ENCODE measurements at places on chromosomes 4 and X.

DNA sequence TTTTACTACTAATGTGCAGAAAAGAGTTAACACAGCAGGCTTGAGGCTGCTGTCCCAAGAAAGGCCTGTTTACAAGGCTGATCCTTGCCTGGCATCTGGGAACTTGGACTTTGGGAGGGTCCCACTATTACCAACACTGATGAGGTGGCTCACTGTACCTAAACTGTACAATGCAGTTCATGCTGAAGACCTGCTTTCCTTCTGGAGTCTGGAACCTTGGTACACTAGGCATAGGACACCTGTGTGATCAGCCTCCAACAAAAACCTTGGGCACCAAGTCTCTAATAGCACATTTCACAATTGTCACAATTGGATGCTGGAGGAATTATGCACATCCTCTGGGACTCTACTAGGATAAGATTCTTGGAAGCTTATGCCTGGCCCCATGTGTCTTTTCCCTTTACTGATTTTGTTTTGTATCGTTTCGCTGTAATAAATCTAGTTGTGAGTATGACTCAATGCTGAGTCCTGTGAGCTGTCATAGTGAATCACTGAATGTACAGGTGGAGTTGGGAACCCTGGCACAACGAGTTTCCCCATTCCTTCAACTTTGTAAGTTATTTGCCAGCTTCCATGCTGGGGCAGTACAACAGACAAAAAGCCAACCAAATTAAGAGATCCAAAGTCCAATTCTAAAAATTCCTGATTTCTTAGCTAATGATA, 45.9 kb downstream of the TEC start:
- no peak for DNase-seq

- no peak for DNase-seq
Observed at GRCh38 chr4:133513901-133514300, 364.8 kb downstream of the PCDH10 start.

GRCh38 chrX:6558979-6559378, 24.1 kb upstream of the VCX3A start:
- DNase-seq, result no peak

DNA sequence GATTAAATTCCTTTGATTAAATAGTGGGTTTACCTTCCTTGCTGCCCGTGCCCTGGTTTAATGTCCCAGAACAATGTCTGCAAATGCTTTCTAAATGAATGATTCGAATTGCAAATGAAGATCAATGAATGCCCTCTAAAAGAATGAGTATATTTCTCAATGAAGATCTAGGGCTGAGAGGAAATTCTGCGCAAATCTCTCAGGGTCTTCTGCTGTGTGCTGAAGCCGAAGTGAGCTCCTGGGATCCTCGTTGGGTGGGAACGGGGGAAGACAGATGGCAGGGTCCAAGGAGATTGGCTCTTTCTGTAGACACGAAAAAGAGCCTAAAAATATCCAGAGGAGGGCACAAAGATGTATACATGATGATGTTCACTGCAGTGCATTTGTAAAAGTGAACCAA, 224.8 kb downstream of the STIM2 start:
- DNase-seq, result no peak

- no peak for DNase-seq
Observed at GRCh38 chrX:40938423-40938822, 146.8 kb upstream of the USP9X start.

- DNase-seq, result no peak
Observed at GRCh38 chr4:38139187-38139586, 179.0 kb downstream of the PTTG2 start.

DNA sequence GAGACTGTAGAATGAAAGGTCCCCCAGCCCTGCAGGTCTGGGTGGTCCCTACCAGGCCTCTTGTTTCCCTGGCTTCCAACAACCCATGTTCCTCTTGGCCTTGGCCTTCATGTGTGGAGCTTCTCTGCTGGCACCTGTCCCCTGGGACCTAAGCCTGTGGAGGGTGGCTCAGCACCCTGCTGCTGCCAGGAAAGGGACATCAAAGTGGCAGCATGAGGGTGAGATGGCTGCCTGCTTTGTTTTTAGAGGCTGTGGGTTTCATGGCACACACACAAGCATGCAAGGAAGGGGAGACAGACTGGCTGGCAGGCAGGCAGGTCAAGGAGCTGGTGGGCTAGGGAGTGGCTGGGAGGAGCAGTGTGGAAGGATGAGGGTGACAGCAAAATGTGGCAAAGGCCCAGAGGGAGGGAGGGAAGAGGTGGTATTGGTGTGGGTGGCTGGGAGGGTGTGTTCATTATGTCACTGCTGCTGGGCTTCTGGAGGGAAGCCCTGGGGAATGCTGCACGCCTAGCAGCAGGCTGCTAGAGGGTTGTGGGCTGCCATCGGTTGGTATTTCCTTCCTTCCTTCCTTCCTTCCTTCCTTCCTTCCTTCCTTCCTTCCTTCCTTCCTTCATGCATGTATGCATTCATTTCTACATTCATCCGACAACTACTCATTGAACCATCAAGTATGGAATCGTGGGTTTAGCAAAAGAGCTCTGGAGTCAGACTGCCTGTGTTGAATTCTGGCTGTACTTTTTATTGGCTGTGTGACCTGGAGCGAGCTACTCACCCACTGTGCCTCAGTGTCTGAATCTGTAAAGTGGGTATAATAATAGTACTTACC, 128.7 kb upstream of the PJA1 start:
- DNase-seq, result no peak

DNA sequence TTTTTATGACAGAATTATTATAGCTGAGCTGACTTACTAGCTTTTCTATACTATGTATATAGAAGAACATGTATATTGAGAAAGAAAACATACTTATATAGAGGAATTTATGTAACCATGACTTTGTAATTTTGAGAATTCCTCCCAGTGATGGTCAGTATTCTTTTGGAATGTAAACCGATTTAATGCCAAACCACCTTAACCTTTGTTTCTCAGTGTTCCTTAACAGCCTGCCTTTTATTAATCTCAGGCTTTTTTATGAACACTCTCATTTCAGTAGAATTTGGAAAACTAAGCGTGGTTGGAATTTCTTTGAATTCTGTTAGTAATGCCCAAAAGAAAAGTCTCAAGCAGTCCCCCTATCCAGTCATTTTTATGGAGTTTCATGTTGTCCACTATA, 47.0 kb downstream of the MOSPD2 start:
- no peak for DNase-seq

GRCh38 chr4:122224348-122224747, 72.2 kb downstream of the BLTP1 start:
- no peak for DNase-seq

GRCh38 chrX:69369999-69370398, 134.1 kb upstream of the NALF2 start:
- DNase-seq, result no peak
